NCI-H1930 (cell line): ENCODE measurements at places on chromosomes 6 and 20.

DNA sequence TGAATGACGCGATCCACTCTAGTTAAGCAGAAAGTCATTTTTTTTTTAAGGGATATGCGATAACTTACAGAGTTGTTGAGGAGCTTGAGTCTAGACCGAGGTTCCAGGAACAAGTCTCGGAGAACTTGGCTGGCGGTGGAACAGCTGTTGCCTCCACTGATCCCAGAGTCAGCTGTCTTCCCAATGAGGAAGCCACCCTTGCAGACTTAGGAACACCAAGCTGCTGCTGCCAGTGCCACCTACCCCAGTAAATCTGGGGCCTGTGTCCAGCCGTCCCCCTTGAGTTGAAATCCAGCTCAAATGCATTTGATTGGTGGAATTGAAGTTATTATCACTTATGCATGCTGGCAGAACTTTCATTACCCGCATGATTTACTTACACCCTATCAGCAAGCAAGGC, 6.7 kb downstream of the PFDN4 start:
- DNase-seq = no peak

- DNase-seq = no peak
These were observed 32.5 kb downstream of the RIPOR3 start for GRCh38 chr20:50658804-50659380.

DNA sequence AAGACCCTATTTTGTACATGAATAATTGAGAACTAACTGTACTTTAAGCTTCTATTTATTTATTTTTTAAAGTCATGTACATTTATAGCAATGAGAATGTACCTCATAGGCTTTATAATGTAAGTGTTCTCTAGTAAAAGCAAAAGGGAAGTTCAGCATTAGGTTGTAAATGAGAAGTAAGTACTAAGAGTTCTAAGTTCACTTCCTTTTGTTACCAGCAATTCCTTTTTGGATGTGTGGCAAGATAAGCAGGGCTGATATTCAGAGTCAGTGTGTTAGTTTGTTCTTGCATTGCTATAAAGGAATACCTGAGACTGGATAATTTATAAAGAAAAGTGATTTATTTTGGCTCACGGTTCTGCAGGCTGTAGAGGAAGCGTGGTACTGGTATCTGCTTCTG, 54.0 kb upstream of the CCN2 start:
- no peak for DNase-seq

GRCh38 chr20:47677635-47678453, 107.4 kb downstream of the SULF2 start:
- DNase-seq = peak; percentile 43

DNA sequence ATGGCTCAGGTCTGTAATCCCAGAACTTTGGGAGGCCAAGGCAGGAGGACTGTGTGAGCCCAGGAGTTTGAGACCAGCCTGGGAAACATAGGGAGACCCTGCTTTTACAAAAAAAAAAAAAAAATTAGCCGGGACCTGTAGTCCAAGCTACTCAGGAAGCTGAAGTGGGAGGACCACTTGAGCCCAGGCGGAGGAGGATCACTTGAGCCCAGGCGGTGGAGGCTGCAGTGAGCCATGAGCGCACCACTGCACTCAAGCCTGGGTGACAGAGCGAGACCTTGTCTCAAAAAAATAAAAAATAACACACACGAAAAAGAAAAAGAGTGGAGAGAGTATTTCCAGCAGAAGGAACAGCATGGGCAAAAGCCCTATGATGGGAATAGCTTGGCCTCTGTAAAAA, 2.0 kb downstream of the TTLL9 start:
- DNase-seq = no peak

GRCh38 chr6:155026022-155026705, 31.0 kb downstream of the TIAM2 start:
- no peak for DNase-seq

- DNase-seq = no peak
These were observed 23.7 kb upstream of the MRGBP start for GRCh38 chr20:62772619-62772989.

DNA sequence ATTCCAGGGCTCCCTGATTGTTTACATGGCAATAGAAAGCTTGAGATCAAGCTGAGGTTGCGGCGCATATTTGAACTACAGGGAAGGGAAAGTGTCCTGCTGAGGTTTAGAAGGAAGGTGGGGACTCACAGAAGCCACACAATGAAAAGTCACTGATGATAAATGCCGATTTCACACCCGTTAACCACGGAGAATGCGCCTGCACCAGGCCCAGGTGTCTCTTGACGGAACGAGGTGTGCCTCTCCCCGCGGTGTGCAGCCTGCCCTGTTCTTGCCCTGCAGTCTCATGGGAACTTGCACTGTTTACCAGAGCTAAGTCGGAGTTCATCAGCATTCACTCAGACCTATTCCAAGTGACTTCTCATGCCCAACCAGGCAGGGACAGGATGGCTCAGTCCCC, 90.3 kb downstream of the LY86 start:
- no peak for DNase-seq

GRCh38 chr6:2441601-2442475, 196.4 kb upstream of the GMDS start:
- DNase-seq = no peak

GRCh38 chr6:42148058-42148457, 5.6 kb upstream of the C6orf132 start:
- no peak for DNase-seq

DNA sequence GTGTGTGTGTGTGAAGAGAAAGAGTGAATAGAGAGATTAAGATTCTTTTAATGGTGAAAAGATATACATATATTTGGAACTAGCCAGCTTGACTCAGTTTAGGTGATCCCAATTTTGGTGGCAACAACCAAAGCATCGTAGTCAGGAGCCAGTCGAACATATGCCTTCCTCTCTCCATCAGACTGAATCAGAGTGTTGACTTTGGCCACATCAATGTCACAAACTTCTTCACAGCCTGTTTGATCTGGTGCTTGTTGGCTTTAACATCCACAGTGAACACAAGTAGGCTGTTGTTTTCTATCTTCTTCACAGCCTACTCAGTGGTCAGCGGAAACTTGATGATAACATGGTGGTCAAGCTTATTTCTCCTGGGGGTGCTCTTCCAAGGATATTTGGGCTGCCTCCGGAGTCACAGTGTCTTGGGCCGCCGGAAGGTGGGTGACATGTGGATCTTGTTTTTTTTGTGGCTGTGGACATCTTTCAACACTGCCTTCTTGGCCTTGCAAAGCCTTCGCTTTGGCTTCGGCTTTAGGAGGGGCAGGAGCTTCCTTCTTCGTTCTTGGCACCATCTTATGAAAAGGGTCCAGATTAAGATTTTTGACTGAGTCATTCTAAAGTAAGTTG, 3.4 kb downstream of the HLA-F start:
- no peak for DNase-seq

GRCh38 chr6:13038315-13038714, 290.0 kb downstream of the TBC1D7 start:
- no peak for DNase-seq

DNA sequence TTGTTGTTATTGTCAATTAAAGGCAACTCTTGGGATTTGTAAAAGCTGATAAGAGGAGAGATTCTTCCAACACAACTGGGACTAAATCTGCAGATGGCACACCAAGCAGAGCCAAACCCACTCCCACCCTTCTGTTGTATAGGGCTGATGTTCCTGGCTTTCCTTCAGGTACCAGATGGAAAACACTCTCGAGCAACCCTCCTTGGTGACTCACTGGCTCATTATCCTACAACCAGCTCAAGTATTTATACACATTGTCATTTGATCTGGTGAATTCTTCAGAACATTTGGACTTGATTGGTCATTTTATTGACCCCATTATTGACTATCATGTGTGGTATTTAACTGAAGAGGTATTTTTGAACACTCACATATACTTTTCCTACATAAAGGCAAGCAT, 190.3 kb upstream of the PCSK2 start:
- DNase-seq = no peak

DNA sequence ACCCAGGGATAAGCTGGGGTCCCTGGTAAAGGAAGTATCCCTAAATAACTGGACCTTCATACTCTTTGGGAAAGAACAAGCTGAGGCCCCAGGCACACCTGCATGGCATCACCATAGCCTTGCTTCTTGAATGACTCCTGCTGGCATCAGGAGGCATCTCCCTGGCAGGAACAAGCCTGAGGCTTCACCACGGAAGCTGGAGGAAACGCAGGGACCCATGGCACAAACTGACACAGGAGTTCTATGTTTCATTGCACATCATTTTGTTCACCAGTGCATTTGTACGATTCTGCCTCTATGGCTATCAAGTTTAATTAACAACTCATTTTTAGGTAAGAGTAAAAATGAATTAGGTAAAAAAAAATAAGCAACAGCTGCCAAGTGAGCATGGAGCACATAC, 619 bp upstream of the PDE7B start:
- DNase-seq = no peak

DNA sequence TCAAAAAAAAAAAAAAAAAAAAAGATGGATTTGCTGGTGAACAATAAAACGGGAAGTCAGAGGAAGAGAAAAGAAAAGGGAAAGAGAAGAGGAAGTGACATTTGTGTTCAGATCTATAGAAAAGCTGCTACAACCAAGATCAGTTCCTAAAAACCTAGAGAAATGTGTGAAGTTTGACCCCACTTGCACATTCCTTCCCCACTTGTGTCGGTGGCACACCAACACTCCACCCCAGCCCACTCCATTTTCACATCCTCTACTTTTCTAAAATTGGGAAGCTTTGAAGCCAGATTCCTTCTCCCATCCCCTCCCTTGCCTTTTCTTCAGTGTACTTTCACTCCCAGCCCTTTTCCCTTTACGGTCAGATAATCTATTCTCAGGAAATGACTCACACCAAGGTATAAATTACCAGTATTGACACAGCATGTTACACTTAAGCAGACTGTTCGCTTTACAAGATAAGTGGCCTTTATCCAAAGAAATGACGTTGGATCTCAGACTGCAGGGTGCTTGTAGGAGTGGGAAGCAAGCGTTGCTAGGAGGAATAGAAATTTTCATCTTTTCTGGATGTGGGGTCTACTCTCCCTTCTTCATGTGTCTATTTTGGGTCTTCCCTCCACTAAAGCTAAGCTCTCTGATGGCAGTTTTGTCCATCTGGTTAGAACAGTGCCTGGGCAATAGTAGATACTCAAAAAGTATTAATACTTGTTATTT, 92.5 kb upstream of the ADGRF1 start:
- DNase-seq = peak; percentile 78

DNA sequence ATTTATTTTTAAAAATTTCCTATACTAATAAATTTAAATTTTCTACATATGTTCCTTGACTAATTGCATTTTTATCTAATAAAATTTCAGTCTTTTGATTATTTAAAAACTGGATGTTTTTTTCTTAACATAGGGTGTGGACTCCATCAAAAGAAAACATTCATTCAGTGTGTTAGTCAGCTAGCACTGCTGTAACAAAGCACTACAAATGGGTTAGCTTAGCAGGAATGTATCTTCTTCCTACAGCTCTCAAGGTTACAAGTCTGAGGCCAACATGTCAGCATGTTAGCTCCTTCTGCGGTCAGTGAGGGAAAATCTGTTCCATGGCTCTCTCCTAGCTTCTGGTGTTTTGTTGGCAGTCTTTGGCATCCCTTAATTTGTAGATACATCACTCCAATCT, 32.5 kb downstream of the FRK start:
- no peak for DNase-seq

- DNase-seq = peak; percentile 45
These were observed 2.9 kb downstream of the EEF1A2 start for GRCh38 chr20:63495741-63496595.

DNA sequence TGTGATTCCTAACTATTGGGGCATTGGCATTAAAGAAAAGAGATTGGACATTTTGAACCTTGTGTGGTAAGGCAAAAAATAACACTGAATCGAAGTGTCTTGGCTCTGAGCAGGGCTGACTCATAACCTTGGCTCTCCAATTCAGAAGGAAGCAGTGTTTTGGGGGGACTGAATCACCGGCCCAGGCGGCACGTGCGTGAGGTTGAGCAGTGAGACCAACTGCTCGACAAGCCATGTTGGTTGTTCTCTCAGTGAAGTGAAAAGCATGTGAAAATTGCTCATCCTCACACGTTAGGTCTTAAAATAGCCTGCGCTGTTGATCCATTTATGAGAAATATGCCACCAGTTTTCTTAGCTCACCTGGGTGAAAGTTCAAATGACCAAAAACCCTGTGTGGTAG, 137.8 kb upstream of the SPACA1 start:
- no peak for DNase-seq

DNA sequence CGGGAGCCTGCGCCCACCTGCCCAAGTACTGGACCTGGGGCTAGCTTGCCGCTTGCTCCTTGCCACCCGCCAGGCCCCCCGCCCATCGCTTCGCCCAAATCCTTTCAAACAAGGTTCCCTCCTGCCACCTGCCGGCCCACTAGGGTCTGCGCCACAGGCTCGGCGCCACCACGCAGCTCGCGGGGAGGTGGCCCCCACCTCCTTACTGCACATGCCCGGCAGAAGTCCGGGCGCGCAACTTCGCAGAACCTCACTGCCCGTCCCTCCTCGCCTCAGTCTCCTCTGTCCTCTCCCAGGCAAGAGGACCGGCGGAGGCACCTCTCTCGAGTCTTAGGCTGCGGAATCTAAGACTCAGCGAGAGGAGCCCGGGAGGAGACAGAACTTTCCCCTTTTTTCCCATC, 11.2 kb downstream of the GNAS-AS1 start:
- no peak for DNase-seq

DNA sequence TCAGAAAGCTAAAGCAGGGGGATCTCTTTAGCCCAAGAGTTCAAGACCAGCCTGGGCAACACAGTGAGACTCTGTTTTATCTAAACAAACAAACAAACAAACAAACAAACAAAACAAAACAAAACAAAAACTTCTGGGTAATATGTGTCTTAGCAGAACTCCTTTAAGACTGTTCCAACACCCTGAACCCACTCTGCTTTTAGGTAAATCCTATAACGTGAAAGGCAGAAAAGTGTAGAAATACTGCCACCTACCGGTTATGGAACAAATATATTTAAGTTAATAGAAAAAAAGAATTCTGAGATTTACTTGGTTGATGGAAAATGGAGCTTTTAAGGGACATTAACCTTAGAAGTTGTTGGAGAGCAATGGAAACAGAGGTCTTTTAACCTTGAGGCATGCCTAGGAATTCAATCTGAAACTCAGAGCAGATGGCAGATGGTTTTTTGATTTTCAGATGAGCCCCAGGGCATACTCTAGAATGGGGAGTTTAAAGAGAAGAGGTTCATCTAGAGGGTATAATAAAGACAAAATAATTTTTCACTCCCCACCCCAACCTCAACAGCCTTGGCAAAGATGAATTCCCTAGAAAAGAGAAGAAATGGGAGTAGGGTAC, 38.5 kb downstream of the SOD2 start:
- no peak for DNase-seq

DNA sequence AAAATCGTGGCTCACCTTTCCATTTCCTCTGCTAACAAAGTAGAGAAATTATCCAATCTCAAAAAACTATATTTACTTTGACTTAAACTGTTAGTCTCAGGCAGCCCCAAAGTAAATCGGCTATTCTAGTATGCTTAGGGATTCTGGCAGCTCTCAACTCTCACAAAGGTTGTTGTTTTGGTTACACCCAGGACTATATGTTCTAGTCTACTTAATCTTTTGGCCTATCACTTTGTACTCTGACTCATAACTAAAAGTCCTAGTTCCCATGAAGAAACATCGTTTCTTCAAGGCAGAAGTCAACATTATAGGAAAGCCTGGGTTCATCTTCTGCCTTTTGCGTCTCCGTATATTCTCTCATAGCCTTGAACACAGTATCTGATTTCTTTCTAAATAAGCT, 42.3 kb downstream of the MYLK4 start:
- no peak for DNase-seq

- no peak for DNase-seq
These were observed 22.9 kb downstream of the TMEM242 start for GRCh38 chr6:157300436-157300835.
